ENCODE measurements at places on chromosomes 5 and 9.

- no peak for DNase-seq
These were observed 325.6 kb downstream of the PRELID2 start for GRCh38 chr5:145509336-145510136.

DNA sequence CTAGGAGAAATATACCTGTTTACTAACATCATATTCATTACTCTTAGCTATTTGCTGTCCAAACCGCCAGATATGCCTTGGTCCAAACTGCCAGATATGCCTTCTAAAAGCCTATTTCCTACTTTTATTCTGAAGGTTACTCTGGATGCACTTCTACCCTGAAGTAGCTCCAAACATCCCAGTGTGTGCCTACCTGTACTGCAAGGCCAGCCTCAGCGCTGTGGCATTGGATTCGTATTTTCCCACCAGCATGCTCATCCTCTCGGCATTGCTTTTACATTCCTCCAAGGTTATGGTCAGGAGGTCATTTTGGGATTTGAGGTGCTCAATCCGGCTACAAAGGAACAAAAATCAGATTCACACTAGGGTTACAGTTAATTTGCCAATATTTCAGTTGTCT is 94.3 kb downstream of the DCP2 start:
- no peak for DNase-seq

GRCh38 chr9:130894546-130894945 is 2.1 kb downstream of the QRFP start:
- DNase-seq: no peak

- no peak for DNase-seq
These were observed 593 bp upstream of the NAA35 start for GRCh38 chr9:85940275-85940831.

DNA sequence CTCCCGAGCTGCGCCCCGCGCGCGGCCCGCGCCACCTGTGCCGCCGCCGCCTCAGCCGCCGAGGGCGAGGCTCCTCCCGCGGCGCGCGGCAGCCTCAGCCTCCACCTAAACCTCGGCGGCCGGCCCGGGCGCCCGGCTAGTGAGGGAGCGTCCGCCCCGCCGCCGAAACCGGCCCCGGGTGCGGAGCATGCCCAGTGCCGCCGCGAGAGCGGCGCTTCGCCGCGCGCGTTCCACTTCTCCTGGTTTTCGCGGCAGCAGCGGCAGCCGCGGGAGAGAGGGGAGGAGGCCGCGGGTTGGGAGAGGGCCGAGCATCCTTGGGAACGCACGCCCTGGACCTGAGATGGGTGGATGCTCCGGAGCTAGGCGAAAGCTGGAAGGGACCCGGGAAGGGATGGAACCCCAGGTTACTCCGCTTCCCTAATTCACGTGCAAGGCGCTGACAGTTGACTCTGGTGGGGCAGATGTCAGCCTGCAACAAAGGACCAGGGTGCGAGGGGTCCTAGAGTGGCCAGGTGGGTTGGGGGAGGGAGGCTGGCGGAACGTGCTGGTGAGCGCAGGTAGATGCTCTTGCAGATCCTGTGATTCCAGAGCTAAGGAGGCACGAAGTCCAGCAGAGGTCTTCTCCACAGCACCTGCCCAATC is at the start of gene CTNND2:
Gene CTNND2 (minus strand): TSS at position 182 of the 642 bp plus-strand sequence. CDS start 593 bp downstream, outside the sequence.
- DNase-seq: peak; percentile 62

DNA sequence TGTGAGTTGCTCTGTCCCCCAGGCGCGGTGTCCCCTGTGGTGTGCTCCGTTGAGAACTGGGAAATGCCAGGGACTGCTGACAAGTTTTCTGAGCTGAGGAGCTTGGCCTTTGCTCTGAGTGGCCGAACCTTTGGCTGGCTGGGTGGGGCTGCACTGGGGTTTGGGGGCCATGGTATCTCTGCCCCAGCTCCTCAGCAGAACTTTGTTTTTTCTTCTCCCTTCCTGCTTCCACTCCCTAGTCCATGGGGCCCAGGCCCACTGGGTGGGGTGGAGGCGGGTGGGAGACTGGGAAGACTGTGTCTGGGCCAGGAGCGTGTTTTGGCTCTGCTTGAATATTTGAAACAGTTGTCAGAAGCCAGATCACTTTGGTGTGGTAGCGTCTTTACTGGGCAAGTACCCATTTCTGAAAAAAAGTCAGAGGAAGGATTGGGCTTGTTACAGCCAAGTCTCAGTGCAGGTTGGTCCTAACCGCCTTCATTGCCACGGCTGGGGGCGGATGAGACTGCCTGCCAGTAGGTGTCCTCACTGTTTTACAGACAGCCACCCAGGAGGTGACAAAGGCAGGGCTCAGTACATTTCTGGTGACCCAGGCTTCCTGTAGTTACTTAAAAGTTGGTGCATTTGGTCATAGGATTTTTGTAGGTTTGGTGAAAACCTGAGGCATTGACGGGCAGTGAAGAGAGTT is 92.7 kb downstream of the DAB2IP start:
- DNase-seq: no peak

DNA sequence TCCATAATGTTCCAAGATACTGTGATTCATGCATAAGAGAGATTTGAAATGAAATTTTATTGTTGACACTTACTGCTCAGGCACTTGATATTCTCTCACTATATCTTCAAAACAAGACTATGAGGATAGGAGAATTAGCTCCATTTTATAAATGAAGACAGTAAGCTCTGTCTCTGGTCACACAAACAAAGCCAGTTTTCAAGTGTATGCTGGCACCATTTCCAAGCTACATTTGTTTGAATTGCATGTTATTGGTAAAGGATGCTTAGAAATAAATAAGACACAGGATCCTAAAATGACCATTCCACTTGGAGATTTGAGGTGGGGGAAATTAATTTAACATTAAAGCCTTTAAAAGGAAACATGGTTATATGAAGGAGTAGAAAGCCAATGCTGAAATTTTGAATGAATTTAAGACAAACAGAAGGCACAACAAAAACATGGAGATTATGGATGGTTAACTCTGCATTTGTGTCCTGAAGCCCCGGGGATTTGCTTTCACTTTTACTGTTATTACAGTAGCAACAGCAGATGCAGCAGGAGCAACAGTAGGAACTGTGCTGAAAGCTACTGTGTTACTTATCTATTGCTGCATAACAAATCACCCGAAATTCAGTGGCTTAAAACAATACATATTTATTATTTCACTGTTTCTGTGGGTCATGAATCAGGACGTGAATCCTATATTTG is 79.7 kb upstream of the ASTN2 start:
- DNase-seq: no peak
